Left ventricle myocardium inferior (tissue), 1 donor: ENCODE measurements at places on chromosomes 5 and 9.

- no peak for DNase-seq
Measured at GRCh38 chr5:60352992-60353599, 346.9 kb downstream of the DEPDC1B start.

- DNase-seq = peak; percentile 93
Measured at GRCh38 chr9:129885670-129886106, 50.4 kb downstream of the USP20 start.

- DNase-seq = no peak
Measured at GRCh38 chr9:79353856-79354520, 217.8 kb upstream of the TLE4 start.

GRCh38 chr9:129840034-129840433 lies 4.8 kb downstream of the USP20 start:
- no peak for DNase-seq

- no peak for DNase-seq
Measured at GRCh38 chr9:138015021-138015829, 137.6 kb downstream of the CACNA1B start.

GRCh38 chr9:135217836-135218235 lies 130.4 kb downstream of the OLFM1 start:
- DNase-seq = no peak

GRCh38 chr9:16100537-16101091 lies 547.8 kb downstream of the CCDC171 start:
- DNase-seq = peak; percentile 72

GRCh38 chr5:15794052-15794985 lies 294.3 kb downstream of the FBXL7 start:
- DNase-seq = no peak

GRCh38 chr5:102700120-102700831 lies 54.8 kb upstream of the PAM start:
- no peak for DNase-seq

DNA sequence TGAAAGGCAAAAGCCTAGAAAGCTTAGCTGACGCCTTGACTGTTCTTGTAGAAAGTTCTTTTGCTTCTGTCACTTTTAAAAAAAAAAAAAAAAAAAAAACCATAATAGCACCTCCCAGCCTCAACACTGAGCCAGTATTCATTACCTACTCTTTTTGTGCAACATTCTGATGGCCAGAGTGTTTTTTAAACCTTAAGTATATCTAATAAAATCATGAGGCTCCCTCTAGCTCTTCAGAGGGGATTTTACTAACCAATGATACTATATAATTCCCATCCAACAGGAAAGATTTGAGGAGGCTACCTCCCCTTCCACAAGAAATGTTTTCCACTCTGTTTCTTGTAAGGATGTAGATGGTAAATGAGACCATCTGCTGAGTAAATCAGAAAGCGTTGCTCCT lies 3.9 kb downstream of the BNC2 start:
- no peak for DNase-seq

- no peak for DNase-seq
Measured at GRCh38 chr9:76414661-76415060, 20.4 kb upstream of the RFK start.

GRCh38 chr5:90747693-90748092 lies 189.1 kb downstream of the ADGRV1 start:
- DNase-seq = no peak

- no peak for DNase-seq
Measured at GRCh38 chr5:90949469-90950358, 391.1 kb downstream of the ADGRV1 start.

- DNase-seq = peak; percentile 83
Measured at GRCh38 chr9:33158843-33159776, 8.0 kb downstream of the B4GALT1 start.

- DNase-seq = no peak
Measured at GRCh38 chr9:86079421-86079831, 19.9 kb downstream of the GOLM1 start.

GRCh38 chr5:52776116-52776515 lies 11.6 kb upstream of the ITGA1 start:
- no peak for DNase-seq

- DNase-seq = no peak
Measured at GRCh38 chr5:113262674-113263073, 172.1 kb downstream of the TSSK1B start.
